RWPE1 (cell line): ENCODE measurements at places on chromosomes 5 and 9.
A peak's percentile ranks its signal among the peaks of the same experiment; 100 is the strongest.

DNA sequence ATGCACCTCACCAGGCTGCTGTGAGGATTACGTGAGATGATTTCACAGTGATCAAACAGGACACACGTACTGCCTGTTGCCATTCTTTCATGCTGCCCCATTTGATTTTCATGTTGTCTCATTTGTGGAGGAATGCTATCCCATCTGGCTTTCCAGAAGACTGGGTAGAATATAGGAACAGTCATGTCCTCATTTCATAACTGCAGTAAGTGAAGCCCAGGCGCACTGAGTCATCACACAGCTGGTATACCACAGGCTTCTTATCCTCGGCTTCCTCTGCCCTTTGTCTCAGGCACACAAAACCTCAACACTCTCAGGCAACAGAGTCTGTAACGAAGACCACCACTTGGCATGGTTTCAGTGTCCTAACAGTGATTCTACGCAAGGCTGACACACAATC, 62.3 kb downstream of the LHFPL2 start:
- peak; percentile 96 for DNase-seq

GRCh38 chr5:33146881-33147280, 293.9 kb upstream of the TARS1 start:
- DNase-seq, result no peak

- no peak for DNase-seq
These were observed 3.6 kb downstream of the F12 start for GRCh38 chr5:177405805-177406204.

DNA sequence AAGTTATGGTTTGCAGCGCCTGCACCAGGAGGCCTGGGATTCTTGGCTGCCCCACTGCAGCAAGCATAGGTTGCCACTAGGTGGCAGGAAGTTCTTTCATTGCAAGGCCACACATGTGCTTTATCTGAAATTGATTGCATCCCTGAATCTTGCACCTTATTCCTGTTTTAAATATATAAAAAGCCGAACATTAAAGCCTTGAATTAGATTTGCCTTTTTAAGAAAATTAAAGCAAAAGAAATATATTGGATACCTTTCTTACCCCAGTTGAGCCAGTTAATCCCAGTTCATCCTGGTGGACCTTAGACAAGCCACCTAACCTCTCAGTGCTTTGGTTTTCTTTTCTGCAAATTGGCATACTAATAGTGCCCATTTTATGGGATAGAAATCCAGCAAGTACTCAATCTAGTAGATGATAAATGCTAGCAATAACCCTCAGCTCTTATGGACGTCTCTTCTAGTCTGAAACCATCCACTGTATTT, 6.3 kb upstream of the TRMT10B start:
- peak; percentile 79 for DNase-seq

DNA sequence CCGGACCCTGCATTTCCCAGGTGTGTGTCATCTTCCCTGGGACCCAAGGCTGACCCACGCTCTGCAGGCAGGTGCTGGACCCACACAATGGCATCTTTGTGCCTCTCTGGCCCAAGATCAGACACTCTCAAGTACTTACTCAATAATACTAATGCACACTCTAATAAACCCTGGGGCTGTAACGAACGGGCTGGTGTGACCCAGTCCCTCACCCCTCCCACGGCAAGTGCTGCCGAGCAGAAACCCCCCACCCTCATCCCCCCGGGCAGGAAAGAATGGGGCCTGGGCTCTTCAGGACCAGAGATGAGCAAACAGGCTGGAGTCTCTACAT, 1.1 kb upstream of the OBP2B start:
- DNase-seq, result no peak

- no peak for DNase-seq
These were observed 104.9 kb upstream of the RUSC2 start for GRCh38 chr9:35385042-35385441.

GRCh38 chr9:100294341-100294740, 58.4 kb downstream of the TEX10 start:
- DNase-seq, result no peak

GRCh38 chr9:122213589-122214413, 15.0 kb downstream of the LHX6 start:
- DNase-seq, result peak; percentile 99

GRCh38 chr9:16729651-16730050, 140.8 kb downstream of the BNC2 start:
- no peak for DNase-seq

DNA sequence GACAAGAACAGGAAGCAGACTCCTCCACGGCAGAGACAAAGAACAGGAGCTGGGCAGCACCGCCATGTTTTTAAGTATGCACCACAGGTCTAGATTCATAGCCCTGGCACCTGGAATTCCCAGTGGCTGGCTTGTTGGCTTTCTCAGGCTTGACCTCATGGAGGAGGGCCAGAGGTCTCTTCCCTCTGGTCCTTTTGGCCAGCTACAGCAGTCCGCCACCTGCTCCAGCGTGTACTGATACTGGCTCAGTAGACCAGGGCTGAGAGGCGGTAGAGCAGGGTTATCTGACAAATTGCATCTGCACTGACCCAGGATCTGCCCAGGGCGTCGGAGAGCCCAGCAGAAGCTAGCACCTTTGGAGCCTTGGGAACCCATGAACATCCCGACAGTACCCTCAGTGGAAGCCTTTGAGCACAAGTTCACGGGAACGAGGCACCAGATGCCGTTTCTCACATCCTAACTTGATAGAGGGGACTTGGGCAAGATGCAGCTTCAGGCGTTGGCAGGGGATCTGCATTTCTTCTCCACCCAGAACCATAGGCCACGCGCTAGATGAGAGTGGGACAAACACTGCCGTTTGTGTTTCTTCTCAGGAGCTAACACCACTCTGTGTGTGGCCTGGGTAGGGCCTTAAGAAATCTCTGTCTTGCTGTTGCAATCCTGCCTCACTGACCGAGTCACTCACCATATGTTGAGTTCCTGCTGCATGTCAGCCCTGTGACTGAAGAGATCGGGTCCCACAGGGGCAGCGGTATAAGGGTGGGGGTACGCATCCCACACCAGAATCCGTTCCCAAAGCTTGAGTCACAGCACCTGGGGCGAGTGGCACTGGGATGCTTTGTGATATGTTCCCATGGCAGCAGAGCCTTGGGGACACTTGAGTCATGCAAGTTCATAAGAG, 90.3 kb upstream of the OTULINL start:
- no peak for DNase-seq

DNA sequence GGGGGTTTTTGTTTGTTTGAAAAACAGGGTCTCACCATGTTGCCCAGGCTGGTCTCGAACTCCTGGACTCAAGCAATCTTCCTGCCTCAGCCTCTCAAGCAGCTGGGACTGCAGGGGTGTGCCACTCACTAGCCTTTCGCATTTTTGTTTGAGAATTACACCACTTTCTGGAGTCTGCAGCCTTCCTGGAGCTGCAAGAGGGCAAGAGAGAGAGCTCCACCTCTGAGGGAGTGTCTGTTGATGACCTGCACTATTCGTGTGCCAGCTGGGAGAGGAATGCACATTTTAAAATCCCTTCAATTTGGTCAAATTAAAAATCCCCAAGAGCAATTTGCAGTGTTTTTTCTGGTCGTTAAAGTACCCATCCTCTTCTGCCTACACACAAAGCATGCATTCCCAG, 5.0 kb upstream of the CKMT2 start:
- no peak for DNase-seq

DNA sequence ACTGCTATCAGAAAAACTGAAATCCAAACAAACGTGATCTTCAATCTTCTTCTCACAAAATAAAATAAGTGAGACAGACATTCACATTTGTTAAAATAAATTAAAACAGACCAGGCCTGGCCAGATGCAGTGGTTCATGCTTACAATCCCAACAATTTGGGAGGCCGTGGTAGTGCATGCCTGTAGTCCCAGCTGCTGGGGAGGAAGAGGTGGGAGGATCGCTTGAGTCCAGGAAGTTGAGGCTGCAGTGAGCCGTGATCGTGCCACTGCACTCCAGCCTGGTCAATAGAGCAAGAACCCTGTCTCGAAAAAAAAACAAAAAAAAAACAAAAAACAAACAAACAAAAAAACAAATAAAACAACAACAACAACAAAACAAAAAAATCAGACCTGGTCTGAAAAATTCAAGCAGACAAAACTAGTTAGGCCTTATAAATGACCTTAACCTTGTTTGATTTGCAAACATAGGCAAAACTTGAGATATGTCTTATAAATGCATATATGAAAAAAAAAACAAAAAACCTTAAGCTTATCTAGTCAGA, 10.8 kb downstream of the MAPKAP1 start:
- DNase-seq, result no peak

- peak; percentile 55 for DNase-seq
These were observed 52.7 kb upstream of the NR5A1 start for GRCh38 chr9:124559871-124560270.

DNA sequence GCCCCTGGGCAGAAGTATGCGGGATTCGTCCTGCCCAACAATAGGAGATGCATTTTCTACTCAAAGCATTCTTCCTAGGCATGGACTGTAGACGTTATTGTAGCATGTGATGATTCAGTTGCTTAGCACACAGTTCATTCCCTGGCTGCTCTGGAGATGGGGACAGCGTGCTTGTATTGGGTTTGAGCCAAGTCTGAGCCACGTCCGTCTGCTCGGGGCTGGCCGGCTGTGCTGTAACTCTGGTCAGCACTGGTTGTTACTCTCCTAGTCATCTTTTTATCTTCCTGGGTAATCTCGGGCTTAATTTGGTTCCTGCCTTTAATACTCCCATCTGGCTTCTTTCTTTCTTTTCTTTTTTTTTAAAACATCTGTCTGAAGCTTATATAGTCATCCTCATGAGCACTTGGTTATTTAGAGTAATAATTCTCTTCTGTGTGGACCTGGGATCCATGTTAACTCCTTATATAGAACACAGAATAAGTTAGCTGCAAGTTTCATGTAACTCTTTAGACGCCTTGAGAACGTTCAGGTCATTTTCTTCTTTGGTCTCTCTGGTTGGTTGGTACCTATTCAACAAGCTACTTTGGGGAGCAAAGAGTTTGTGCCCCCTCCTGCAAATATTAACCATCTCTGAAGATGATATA, 118.8 kb upstream of the RPS23 start:
- DNase-seq, result peak; percentile 73

DNA sequence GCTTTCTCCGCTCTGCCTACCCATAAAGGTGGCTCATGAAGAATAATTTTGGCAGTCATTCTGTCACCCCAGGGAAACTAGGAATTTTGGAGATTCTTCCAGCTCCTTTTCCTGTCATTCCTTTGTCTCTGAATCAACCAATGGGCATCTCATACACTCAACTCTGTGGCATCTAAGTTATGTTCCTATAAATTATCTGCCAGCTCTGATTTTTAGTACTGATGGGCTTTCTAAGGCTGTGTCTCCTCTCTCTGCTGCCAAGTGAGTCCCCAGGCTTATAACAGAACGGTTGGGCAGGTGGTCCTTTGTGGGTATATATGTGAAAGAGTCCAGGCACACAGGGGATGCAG, 226.8 kb downstream of the NMUR2 start:
- no peak for DNase-seq

- no peak for DNase-seq
These were observed 64.3 kb downstream of the FEM1C start for GRCh38 chr5:115480271-115480670.

DNA sequence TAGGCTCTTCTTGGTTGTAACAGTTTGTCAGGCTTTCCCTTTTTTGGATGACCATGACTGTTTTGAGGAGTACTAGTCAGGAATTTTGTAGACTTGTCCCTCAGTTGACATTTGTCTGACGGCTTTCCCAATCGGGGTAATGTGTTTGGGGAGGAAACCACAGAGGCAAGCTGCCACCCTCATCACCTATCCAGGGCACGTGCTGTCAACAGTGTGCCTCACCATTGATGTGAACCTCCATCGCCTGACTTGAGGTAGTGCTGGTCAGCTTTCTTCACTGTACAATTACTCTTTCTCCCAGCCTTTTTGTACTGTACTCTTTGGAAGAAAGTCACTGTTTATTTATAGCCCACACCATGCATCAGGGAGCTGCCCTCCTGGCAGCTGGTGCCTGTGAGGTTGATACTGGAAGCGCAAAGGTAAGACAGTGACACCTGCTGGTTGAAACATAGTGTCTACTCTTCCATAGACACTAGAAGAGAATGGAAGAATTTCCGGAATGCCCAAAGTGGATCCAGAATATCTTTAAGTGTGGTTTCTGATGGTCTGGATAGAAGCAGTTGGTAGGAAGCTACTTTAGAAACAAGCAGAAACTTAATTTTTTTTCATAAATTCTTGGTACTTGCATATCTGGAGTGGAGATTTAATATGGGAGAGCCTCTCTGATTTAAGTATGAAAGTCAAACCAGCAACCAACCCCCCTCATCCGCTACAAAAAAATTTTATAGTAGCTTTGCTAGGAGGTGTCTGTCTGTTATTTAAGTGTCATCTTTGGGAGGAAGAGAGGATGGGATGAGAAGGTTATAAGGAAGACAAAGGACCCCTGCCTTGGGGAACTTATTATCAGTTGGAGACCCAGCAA, 69.3 kb downstream of the SNX30 start:
- DNase-seq, result peak; percentile 63

- no peak for DNase-seq
These were observed 51.6 kb downstream of the ALG2 start for GRCh38 chr9:99169982-99170761.

DNA sequence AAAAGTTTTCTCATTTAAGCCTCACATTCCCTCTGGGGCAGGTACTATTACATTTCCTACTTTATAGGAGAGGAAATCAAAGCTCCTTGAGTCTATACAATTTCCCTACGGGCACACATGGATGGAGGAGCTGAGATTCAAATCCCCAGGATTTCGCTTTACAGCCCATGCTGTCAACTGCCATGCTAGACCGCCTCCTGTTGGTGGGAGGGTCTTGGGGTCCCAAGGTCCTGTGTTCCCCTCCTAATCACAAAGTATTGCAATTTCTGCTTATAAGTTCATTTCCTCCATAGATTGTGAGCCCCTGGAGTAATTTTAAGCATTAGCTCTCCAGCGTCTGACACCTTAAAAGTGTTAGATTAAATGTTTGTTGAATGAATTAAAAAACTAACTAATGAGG, 95.9 kb upstream of the SMARCA2 start:
- DNase-seq, result no peak
